Mucosa of gallbladder (tissue), 1 donor: ENCODE measurements at places on chromosomes 4 and X. TPM values are rescaled to one million over a fixed set of nuclear protein-coding genes. Genes with fewer than 3 reads are reported as not detected.

The GJB1 gene
- 228 TPM for total RNA-seq

The MAGEA12 gene
- not detected for total RNA-seq

The USP11 gene
- 59.0 TPM for total RNA-seq

The LEF1 gene
- total RNA-seq, result 5.2 TPM

The PDGFRA gene
- 51.5 TPM for total RNA-seq

The ZDHHC15 gene
- total RNA-seq, result 1.5 TPM
